Lung (tissue), 17 donors: ENCODE measurements at places on chromosomes 3 and 15.
A peak's percentile ranks its signal among the peaks of the same experiment; 100 is the strongest.

DNA sequence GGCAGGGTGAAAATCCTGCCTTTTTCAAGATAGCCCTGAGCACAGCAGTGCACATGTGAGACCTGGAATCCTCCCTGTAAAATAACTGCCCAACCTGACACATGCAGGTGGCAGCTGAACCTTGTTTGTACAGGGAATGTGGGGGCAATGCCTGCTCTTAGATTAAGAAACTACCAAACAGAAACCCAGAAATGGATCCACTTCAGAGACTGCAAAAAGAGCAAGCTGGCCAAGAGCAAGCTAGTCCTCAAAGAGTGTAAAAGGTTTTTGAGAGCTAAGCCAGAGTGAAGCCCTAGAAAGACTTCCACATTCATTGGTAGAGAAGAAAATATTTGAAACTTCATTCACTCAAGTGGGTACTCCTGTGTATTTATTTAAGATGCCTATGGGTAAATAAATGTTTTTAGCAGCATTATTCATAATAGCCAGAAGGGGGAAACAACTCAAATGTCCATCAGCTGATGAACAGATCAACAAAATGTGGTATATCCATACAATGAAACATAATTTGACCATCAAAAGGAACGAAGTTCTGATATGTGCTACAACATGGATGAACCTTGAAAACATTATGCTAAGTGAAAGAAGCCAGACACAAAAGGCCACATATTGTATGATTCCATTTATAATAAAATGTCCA, 96.0 kb upstream of the TSC22D2 start:
- DNase-seq = no peak

- no peak for DNase-seq
These were observed 6.8 kb upstream of the RHO start for GRCh38 chr3:129521611-129522010.

DNA sequence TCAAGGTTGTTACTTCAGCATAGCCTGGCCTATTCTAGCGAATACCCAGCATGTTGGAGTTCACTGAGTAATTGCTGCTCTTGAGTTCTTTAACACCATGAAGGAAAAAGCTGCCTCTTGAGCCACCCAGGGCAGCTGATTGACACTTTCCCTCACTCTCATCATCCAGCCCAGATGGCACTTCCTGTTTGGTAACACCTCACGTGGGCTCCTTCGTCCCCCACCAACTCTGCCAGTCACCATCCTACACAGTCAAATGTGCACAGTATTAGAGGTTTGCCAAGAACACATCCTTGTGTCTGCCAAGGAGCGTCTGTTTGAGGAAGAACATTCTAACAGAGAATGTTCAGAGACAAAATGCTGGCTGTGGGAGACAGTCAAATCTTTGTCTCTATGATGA, 266.3 kb downstream of the RPLP1 start:
- no peak for DNase-seq

GRCh38 chr3:131047582-131047981, 20.9 kb downstream of the NEK11 start:
- DNase-seq = no peak

- DNase-seq = no peak
These were observed 573 bp upstream of the CEP152 start for GRCh38 chr15:48811325-48811958.

GRCh38 chr15:89905846-89906378, 6.8 kb downstream of the ARPIN start:
- DNase-seq = no peak

GRCh38 chr15:34684351-34684750, 70.4 kb downstream of the GJD2 start:
- DNase-seq = no peak

DNA sequence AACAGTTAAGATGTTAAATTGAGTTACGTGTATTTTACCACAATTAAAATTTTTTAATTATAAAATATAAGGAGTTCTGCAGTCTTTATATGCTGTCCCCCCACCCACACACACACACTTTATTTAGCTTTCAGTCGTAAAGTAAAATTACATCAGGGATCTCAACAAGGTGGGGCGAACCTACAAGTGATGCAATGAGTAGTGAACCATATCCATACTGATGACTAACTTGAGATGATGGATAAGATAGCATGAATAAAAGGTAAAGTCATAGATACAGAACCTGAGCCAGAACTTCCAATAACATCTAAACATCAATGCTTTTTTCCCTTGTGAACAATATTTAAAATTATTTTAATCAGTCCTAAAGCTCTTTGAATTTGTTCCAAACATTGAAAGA, 77.2 kb downstream of the VPS13C start:
- DNase-seq = no peak

- DNase-seq = no peak
These were observed 42.9 kb upstream of the NEO1 start for GRCh38 chr15:73009066-73010056.

GRCh38 chr15:45443645-45444044, 65.3 kb upstream of the GATM start:
- DNase-seq = no peak

GRCh38 chr3:29011966-29012365, 268.9 kb upstream of the RBMS3 start:
- DNase-seq = no peak

DNA sequence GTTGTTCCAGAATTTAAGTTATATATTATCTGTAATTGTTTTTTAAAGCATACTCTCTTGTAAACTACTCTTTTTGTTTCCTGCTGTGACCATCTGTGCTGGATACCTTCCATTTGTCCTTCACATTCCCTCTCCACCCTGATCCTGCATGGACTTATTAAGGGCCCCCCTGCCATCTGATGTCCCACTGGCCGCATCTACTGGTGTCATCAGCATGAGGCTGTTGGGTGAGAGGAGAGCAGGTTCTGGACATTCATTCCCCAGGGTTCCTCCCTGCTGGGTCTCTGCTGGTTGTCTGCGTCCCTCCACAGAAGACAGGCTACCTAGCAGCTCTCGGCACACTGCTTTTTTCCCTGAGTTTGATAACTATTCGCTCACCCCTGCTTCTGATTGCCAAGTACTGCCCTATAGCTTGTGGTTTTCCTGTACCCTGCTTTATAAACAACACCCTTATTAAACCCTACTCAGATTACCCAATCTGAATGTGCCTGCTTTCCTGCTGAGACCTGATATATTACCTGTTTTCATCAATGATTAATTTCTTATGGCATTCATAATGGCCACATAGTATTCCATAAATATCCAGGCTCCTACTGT, 7.7 kb downstream of the CMTM8 start:
- DNase-seq = no peak

DNA sequence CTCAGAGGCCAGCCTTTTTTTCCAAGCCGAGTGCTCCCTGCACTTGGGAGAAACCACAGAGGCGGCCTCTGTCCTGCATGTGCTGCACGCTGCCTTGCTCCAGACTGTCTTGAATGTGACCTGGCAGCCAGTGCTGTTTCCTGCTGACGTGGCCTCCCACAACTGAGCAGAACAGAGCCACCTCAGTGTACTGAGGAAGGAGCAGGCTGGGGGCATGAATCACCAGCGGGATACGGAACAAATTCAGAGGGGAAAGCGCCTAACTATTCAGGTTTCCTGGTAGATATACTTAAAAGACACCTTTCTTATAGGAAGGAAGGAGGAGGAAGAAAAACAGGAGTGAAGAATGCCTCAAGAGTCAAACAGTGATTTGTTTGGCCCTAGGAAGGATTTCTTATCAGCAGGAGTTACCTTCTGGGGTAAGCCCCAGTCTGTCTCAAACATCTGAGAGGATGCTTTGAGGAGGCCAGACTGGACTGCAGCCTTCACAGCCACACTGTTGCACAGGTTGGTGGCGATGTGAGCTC, 114.0 kb downstream of the FNDC3B start:
- DNase-seq = peak; percentile 93

- no peak for DNase-seq
These were observed 1.8 kb downstream of the PLIN1 start for GRCh38 chr15:89677381-89677780.

GRCh38 chr15:99042892-99043291, 35.3 kb upstream of the PGPEP1L start:
- DNase-seq = no peak

GRCh38 chr15:90691369-90691768, 25.8 kb upstream of the BLM start:
- DNase-seq = no peak

DNA sequence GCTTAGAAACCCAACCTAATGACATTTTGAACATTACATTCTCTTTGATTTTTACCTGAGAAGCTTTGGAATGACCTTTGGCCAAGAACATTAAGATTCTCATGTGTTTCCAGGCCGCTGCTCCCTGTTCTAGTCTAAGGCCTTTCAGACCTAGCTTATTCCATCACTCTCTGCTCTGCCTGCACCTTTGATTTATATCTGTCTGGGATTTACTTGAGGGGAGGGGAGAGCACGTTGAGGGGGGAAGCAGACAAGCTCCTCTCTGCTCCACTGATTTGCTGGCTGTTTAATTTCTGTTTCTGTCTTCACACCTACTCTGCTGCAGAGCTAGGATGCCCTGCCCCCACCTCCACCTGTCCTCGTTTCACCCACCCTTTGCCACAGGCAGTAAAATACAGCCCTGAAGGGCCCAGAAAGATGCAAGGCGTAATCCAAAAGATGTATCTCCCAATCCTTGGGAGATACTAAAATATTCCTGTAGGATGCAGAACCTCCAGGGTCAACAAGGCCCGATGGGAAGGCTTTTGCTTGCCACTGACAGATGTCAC, 429.8 kb downstream of the EPHB1 start:
- no peak for DNase-seq

- DNase-seq = no peak
These were observed 373.1 kb upstream of the ADAMTS9 start for GRCh38 chr3:65060904-65061303.

DNA sequence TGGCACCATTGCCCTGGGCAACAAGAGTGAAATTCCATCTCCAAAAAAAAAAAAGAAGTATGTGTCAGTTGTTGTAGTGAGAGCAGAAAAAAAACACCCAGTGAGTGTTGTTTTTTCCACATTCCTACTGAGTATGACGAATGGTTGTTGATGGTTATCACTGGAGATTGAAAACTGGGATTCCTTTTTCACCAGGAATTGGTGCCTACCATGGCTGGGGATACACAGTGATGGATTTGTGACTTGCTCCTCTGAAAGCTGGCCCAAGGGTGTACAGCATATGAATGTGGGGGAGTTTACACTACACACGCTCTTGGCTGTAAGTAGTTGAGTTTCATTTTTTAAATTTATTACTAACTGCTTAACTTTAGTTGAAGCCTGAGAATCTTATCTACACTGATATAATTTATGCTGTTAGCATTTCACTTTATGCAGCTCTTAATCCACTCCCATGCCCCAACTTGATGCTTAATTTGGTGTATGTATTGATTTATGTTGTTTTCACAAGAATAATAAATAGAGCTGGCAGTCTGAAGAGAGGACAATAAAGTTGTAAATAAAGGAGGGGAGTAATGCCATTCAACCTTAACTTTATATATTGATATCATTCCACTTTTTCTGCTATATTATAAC, 56.0 kb upstream of the MME start:
- DNase-seq = no peak

- no peak for DNase-seq
These were observed 304.0 kb upstream of the CBLB start for GRCh38 chr3:106172780-106173179.

DNA sequence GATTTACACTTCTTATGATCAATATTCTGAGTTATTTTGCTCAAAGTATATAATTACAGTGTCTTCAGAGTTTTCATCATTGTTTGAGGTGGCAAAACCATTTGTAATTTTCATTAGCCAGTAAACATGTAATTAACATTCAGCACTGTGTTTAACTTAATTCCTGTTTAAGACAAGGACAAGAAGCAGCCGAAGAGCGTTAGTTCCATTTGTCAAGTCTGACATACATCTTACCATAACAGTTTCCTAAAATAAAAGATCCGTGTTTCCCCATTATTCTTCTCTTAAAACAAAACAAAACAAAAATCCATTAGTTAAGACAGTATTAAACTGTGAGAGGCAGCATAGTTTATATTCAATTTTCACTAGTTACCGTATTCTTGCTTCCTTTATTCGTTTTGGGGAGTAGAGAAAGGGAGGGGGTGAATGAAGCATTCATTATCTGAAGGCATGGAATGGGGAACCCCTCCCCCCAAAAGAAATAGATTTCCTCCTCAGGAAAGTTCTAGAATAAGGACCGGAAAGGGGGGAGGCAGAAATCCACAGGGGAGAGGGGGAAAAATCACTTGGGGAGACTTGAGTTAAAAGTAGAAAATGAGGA, 5.5 kb upstream of the NR2F2 start:
- no peak for DNase-seq

GRCh38 chr3:134432236-134432635, 53.5 kb downstream of the ANAPC13 start:
- DNase-seq = no peak

- DNase-seq = no peak
These were observed 16.0 kb downstream of the TOMM70 start for GRCh38 chr3:100384733-100385525.

- DNase-seq = no peak
These were observed 67.7 kb downstream of the IFT80 start for GRCh38 chr3:160331127-160331937.
